ENCODE measurements at places on chromosomes 1 and 21.

- no peak for DNase-seq
Measured at GRCh38 chr21:21102896-21103295, 104.7 kb downstream of the NCAM2 start.

DNA sequence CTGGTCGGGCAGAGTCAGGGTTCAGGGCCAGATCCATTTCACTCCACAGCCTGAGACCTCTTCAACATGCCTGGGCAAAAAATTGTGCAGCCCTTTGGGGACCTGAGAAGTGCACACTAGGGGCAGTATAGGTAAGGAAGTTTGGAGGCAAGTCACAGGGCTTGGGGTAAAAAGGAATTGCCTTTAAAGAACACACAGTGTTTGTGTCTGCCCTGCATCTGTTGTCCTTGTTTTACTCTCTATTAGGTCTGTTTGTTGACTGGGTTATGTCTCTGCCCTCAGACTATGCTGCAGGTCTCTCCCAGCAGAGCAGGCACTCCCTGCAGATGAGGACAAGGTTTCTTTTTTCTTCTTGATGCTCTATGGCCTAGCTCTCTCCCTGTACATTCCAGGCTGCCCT, 22.0 kb downstream of the LDLRAD2 start:
- DNase-seq = no peak

DNA sequence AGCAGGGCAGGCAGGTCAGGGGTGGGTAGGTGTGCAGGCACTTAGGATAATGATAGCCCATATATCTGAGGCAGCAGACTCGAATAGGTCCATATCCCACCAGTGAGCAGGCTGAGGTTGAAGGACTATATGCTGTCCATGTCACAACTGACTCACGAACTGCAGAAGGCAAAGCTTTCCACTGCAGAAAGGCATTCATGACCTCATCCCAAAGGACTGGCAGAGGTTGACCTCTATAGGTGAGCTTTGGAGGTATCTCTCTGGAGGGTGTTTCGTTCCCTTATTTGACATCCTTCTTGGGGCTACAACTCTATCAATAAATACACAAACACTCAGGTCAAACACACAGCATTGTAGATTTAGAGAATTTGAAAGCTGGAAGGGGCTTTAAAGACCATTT, 42.8 kb upstream of the MARK1 start:
- DNase-seq = no peak

DNA sequence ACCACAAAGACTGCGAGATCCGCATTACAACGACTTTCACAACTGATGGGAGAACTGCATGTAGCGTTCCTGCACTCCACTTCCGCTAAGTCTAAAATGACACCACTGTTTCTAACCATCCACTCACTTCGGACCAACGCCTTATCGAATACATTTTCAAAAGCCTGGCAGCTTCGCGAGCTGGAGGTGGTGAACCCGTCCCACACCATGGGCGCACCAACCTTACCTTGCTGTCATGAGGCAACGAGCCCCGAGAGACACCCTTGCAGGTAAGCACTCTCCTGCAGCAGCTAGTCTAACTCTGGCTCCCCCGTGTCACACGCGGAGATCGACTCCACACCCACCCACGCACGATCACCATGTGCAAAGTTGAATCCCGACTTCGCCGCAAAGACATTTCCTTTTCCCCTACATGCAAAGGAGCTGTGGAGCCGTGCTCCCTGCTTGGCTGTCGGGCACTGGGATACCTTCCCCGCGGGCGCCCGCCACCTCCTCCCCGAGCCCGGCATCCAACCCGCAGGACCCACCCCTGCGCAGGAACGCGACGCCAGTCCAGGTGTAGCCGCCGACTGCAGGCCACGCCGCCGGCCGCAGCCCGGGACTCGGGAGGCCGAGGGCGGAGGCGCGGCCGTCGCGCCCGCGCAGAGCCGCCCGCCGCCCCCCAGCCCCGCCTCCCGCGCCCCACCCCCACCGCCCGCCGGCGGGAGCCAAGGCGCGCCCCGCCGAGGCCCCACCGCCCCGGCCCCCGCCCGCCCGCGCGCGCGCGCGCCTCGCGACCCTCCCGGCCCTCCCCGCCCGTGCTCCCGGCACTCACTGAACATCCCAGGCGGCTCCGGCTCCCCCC, 629 bp downstream of the TAF5L start:
- DNase-seq = no peak

GRCh38 chr1:53583021-53583867, 124.0 kb downstream of the DMRTB1 start:
- DNase-seq = no peak

GRCh38 chr1:6303397-6304012, 42.6 kb upstream of the GPR153 start:
- no peak for DNase-seq

- no peak for DNase-seq
Measured at GRCh38 chr1:59856725-59857338, 42.1 kb downstream of the HOOK1 start.

DNA sequence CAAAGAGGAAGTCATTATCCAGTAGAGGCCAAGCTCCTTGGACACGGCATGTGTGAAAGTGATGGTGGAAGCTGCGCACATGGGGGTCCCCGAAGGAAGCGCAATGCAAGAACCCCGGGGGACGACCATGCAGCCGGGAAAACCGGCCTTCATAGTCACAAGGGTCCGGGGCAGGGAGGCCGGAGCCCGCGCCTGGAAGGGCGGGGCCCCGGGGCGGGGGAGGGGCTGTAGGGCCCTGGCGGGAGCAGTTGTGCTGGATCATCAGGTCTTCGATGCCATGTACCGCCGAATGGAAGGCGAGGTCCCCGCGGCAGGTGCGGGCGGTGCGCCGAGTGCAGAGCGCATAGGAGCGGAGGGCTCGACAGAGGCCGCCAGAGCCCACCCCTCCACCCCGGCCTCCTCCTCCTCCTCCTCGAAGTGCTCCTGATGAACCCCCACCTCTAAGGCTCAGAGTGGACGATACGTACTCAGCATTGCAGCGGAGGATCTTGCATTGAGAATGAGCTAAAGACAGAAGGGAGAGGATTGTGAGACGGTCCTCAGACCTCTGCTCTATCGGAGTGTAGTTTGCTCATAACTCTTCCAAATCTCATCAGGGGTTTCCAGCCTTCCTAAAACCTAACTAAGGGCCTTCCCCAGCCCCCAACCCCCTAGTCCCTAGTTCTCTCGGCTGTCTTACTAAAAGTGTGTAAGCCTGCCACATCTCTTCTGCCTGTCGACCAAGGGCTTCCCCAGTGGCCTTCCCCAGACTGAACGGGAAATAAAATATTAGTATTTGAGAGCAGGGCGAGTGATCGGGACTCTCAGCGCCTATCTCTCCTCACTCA, 2.1 kb downstream of the HJV start:
- DNase-seq = no peak

GRCh38 chr1:48003741-48004531, 6.8 kb upstream of the TRABD2B start:
- peak; percentile 84 for DNase-seq

GRCh38 chr1:225772848-225773247, 4.8 kb upstream of the SRP9 start:
- DNase-seq = no peak

DNA sequence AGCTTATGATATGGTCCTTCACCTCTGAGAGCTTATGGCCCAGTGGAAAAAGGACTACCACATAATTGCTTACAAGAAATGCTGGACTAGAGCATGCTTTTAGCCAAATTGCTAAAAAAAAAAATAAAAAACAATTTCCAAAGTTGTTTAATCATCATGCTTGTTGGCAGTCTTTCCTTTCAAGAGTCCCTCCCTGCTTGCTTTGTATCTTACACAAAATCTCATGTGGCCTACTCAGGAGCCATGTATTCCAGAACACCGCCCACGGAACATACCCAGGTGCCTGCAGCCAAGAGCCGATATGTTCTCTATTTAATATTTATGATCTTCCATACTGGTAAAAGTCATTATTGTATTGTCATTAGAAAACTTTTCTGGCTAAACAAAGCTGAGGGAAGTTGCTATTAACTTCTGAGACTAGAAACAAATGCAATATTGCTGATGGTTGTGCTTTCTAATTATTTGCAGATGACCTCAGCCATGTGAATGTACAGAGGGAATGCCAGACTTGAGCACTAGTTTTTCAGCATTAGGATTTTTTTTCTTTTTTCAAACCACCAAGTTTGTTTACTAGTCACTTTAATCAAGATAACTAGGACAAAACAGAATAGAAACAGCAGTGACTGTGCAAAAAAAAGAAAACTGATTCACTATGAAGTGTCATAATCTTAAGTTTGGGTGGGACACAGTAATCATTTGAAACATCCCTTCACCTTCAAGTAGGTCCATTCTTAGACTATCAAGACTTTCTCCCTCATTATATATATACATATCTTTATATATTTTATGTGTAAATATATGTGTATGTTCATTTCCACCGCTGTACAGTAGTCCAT, 129.3 kb upstream of the GORAB start:
- DNase-seq = no peak

GRCh38 chr1:235054936-235055335, 73.7 kb downstream of the TOMM20 start:
- no peak for DNase-seq
